ENCODE measurements at places on chromosomes 13 and 19. TPM values are rescaled to one million over a fixed set of nuclear protein-coding genes. Genes with fewer than 3 reads are reported as not detected.
A peak's percentile ranks its signal among the peaks of the same experiment; 100 is the strongest.

DNA sequence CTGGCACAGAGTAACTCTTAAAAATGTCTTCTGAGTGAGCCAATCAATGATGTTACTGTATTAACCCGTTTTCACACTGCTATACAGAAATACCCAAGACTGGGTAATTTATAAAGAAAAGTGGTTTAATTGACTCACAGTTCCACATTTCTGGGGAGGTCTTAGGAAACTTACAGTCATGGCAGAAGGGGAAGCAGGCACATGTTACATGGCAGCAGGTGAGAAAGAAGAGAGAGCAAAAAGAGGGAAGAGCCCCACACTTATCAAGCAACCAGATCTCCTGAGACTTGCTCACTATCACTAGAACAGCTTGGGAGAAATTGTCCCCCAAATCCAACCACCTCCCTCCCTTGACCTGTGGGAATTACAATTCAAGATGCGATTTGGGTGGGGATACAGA lies 97.6 kb upstream of the MIR17HG start:
- no peak for DNase-seq

GRCh38 chr13:45630791-45631190 lies 15.3 kb upstream of the ERICH6B start:
- no peak for DNase-seq

DNA sequence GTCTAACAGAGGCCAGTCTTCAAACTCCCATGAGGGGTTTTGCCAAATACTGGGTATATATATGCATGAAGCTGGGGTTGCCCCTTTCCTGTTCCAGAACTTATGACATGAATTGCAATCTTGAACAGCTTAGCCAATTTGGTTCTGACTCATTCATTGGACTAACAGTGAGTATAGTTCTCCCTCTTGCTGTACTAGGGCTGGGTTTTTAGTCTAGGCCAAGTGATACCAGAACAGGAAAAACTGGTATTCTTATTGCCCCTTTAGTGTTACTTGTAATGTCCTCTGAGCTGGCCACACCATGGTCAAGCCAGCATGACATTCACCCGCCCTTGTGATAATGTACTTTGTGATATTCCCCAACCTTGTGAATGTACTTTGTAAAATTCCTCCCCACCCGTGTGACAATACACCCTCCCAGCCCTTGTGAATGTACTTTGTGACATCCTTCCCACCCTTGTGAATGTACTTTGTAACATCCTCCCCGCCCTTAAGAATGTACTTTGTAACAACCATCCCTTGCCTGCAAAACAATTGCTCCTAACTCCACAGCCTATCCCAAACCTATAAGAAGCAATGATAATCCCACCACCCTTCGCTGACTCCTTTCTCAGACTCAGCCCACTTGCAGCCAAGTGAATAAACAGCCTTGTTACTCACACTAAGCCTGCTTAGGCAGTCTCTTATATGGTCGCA lies 26.9 kb downstream of the ZNF846 start:
- no peak for DNase-seq

DNA sequence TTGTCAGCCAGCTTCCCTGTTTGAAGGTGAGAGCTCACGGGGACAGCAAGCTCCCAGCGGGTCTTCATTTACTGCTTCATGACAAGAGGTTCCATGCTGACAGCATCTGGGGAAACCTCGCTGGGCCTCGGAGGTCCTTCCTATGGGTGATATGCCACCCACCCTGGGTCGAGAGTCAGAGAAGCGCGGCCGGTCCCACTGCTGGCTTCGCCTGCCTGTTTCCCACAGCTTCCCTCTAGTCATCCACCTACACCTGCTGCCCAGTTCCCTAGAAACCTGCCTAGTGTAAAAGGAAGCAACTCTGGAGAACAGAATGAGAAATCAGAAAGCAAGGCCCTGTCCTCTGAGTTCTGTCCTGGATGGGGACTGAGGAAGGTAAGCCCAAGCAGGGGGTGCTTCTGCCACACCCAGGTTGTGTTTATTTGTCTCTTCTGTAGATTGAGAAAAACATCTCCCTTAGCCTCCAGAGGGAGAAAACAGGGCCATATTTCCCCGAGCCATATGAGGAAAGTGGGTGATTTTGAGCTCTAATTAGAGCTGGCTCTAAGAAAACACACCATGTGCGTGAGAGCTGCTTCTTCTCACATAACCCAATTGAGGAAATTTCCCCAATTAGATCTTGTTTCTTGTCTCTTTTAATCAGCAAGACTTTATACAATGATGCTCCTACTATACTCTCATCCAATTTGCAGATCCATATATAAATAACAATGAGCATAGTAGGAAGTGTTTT lies 504.3 kb downstream of the IRS2 start:
- peak; percentile 70 for DNase-seq

GRCh38 chr13:74770361-74770760 lies 636.2 kb upstream of the KLF12 start:
- no peak for DNase-seq

DNA sequence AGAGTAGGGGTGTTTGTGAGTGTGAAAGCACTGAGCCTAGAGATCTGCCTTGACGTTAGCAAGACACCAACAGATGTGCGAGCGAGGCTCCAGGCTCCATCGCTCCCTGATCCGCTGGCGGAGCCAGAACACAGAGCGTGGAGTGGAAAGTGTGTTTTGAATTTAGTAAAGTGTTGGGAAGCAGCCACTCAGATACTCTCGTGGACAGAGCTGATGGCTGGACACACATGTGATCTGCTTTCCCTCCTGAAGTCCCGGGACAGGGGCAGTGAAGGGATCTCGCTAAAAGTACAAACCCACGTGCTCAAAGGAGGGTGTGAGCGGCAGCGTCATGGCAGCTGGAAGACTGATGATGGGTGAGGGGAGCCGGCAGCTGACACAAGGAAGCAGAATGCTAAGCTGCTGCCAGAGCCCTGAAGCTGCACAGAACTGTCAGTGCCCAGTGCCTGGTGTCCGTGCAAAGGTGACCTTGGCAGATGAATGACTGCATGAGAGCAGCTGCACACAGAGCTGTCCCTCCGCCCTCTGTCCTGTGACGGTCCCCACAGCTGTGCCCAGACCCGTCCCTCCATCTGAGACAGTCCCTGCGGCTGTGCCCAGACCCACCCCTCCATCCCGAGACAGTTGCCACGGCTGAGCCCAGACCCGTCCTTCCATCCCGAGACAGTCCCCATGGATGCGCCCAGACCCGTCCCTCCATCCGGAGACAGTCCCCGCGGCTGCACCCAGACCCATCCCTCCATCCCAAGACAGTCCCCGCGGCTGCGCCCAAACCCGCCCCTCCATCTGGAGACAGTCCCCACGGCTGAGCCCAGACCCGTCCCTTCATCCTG lies 29.6 kb upstream of the TMEM255B start:
- no peak for DNase-seq

- no peak for DNase-seq
Measured at GRCh38 chr13:38202740-38203139, 146.9 kb upstream of the UFM1 start.

DNA sequence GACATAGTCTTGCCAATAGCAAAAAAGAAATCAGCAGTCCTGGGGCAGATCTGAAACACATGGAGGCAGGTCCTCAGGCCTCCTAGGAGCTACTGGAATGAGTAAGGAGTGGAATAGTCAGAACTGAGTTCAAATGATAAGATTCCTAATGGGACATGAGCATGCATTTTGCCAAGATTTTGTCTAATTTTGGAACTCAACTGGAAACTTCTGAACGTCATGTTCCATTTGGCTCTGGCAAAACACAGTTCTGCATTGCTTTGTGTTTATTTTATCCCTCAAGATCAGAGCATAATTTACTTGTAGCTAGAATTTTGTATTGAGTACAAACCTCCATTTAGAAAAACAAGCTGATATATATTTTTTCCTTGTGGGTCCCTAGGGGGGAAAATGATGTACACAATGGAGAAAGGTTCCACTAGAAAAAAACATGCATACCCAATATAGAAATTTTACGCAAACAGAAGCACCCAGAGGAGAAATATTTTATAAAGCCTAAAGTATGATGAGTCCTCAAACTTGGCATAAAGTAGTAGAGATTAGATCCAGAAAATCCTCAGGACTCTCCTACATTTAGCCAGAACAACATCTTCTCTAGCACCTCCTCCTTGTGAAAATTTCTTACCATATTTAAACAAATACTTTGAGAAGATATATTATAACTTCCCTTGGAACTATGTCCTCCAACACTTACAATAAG lies 149.0 kb upstream of the SERP2 start:
- no peak for DNase-seq

- DNase-seq, result no peak
Measured at GRCh38 chr13:104671901-104672300, 1605.7 kb upstream of the SLC10A2 start.

GRCh38 chr13:98800078-98800477 lies 47.6 kb upstream of the SLC15A1 start:
- DNase-seq, result peak; percentile 85

GRCh38 chr19:39402346-39403300 lies 4.0 kb upstream of the ZFP36 start:
- peak; percentile 98 for DNase-seq

GRCh38 chr13:41561170-41561569 lies 103.8 kb downstream of the RGCC start:
- DNase-seq, result no peak

- DNase-seq, result no peak
Measured at GRCh38 chr13:30022256-30022655, 171.8 kb upstream of the UBL3 start.

- no peak for DNase-seq
Measured at GRCh38 chr19:38547421-38547820, 70.3 kb downstream of the MAP4K1 start.

- DNase-seq, result no peak
Measured at GRCh38 chr19:3053218-3053621, 9.1 kb downstream of the TLE5 start.

DNA sequence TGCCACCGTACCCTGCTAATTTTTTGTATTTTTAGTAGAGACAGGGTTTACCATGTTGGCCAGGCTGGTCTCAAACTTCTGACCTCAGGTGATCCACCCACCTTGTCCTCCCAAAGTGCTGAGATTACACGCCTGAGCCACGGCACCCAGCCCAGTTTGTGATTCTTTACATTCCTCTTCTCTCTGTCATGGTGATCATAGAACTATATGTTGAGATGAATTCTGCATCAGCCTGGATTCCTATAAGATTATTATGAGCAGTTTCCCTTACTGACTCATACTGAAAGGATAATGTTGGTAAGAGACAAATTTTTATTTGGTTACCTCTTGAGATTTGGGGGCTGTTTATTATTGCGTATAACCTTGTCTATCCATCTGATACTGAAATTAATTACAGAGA lies 121.5 kb upstream of the CSNK1A1L start:
- no peak for DNase-seq

- DNase-seq, result no peak
Measured at GRCh38 chr19:310141-310651, 19.0 kb upstream of the PLPP2 start.

DNA sequence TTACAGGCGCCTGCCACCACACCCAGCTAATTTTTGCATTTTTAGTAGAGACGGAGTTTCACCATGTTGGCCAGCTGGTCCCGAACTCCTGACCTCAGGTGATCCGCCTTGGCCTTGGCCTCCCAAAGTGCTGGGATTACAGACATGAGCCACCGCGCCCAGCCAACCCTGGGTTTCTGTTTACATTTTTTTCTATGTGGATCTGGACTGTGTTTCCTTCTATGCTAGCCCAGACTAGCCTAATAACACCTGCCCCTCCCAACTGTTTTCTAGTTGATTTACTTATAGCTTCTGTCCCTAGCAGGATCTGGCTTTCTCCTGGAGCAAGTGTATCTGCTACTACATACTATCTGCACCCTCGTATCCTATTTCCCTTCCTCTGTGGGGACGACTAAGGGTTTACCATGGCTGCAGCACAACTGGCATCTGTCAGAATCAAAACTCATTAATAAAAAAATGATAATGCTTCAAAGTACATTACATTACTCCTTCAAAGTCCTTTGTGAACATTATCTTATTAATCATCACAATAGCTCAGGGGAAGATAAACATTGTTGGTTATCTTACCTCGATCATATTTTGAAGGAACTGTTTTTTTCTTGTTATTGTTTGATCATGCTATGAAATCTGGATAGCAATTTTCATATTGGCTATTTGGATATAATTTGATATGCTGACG lies 228.3 kb downstream of the KLF5 start:
- no peak for DNase-seq

GRCh38 chr13:98938801-98939200 lies 39.1 kb downstream of the DOCK9 start:
- no peak for DNase-seq

DNA sequence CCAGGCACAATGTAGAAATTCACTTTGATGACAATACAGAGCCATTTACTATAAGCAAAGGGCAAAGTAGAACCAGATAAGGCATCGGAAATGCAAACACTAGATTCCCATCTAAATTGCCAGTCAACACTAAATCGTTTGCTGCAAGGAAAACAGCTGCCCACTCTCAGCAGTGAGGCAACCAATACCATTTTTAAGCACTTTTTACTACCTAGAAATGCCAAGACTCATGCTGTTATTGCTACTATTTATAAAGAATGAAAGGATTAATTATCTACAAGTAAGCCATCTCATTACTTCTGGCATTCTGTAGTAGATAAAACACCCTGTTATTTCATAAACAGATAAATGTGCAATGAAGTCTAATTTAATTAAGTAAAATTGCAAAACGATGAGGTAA lies 422.0 kb downstream of the FGF14 start:
- DNase-seq, result no peak

- no peak for DNase-seq
Measured at GRCh38 chr19:17304386-17305215, 1.1 kb upstream of the MRPL34 start.

DNA sequence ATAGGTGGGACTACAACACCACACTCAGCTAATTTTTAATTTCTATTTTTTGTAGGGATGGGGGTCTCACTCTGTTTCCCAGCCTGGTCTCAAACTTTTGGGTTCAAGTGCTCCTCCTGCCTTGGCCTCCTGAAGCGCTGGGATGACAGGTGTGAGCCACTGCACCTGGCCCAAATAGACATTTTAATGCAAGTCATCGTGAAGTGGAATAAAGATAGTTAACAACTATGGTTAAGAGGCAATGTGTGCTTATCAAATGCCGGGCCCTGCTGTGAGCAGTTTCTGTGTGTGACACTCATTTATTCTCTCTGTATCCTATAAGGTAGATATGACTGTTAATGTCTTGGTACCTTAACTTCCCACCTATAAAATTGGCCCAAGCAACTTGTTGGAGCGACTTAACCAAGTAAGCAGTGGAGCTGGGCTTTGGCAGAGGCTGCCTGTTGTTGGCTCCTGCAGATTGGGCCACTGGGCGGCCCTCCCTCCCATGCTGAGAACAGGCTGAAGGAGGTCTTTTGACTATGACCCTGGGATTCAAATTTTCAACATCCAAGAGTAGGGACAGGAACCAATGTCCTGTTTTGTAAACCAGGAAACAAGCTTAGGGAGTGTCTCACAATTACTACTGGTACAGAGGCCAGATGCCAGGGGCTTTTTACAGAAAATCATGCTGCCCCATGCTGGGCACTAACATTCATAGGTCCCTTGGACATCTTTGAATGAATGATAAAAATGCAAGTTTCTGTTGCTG lies 450.7 kb downstream of the TSHZ3 start:
- DNase-seq, result no peak

GRCh38 chr13:80870186-80870585 lies 529.3 kb upstream of the SPRY2 start:
- no peak for DNase-seq

The CD79A gene
- total RNA-seq, result not detected

The CYP4F2 gene
- not detected for total RNA-seq

The RUBCNL gene
- total RNA-seq, result 0.86 TPM

The EDDM13 gene
- not detected for total RNA-seq

The C13orf42 gene
- total RNA-seq, result not detected

The CGB3 gene
- total RNA-seq, result not detected

The NAPA gene
- total RNA-seq, result 164 TPM

The ATP11A gene
- 12.8 TPM for total RNA-seq

The LPAR6 gene
- 14.2 TPM for total RNA-seq

The ZNF540 gene
- total RNA-seq, result 1.6 TPM

The BST2 gene
- total RNA-seq, result 51.7 TPM

The IZUMO2 gene
- total RNA-seq, result not detected

The HSH2D gene
- 0.83 TPM for total RNA-seq

The KIR2DL1 gene
- not detected for total RNA-seq

Data from esophagus muscularis mucosa (tissue), 4 donors.